Midbrain (tissue), 1 donor: ENCODE measurements at places on chromosomes 7 and 10.

- DNase-seq: peak; percentile 63
These were observed 25.2 kb upstream of the ITPRID1 start for GRCh38 chr7:31488562-31489203.

GRCh38 chr10:17453373-17454091 is 863 bp downstream of the ST8SIA6 start:
- DNase-seq: no peak

DNA sequence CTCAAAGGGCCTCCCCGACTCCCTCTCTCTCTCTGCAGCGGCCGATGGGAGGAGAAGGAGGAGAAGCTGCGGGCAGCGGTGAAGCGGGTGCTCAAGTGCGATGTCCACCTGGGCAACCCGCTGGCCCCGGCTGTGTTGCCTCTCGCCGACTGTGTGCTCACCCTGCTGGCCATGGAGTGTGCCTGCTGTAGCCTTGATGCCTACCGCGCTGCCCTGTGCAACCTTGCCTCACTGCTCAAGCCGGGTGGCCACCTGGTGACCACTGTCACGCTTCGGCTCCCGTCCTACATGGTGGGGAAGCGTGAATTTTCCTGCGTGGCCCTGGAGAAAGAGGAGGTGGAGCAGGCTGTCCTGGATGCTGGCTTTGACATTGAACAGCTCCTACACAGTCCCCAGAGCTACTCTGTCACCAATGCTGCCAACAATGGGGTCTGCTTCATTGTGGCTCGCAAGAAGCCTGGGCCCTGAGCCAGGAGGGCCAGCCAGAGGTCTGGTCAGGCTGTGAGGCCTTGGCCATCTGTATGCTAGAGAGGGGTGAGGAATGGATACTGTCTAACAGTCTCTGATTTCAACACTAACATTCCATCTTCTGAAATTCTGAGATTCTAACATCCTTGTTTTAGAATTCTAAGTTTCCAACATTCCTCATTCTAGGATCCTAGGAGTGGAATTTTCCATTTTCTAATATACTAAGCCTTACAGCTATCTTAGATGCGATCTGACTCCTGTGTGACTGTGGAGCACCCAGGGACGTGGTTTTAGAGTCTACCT is 3.6 kb downstream of the INMT start:
- peak; percentile 48 for DNase-seq

DNA sequence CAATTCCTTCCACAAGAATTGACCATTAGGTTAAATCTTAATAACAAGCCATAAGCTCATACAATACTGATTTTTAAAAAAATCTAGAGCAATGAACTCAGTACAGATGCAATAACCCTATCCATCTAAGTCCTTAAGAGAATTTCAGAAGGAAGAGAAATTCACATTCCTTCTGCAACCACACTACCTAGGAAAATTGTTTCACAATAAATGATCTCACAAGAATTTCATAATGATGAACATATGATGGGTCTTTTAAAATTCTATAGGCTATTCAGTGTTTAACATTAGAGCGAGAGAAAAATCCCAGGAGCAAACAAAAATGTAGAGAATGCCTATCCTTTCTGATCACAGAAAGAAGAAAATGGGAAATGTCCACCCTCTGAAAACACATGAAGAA is 70.0 kb upstream of the MAGI2 start:
- DNase-seq: no peak

GRCh38 chr10:6795541-6795940 is 215.5 kb upstream of the PRKCQ start:
- DNase-seq: peak; percentile 23
